ENCODE measurements at places on chromosomes 12 and 14. TPM values are rescaled to one million over a fixed set of nuclear protein-coding genes. Genes with fewer than 3 reads are reported as not detected.

The TAS2R19 gene
- 2.1 TPM for total RNA-seq

The HOXC6 gene
- total RNA-seq: not detected

The FAM90A1 gene
- total RNA-seq: 1.3 TPM

The TMEM253 gene
- 0.35 TPM for total RNA-seq

The CLEC9A gene
- not detected for total RNA-seq

DNA sequence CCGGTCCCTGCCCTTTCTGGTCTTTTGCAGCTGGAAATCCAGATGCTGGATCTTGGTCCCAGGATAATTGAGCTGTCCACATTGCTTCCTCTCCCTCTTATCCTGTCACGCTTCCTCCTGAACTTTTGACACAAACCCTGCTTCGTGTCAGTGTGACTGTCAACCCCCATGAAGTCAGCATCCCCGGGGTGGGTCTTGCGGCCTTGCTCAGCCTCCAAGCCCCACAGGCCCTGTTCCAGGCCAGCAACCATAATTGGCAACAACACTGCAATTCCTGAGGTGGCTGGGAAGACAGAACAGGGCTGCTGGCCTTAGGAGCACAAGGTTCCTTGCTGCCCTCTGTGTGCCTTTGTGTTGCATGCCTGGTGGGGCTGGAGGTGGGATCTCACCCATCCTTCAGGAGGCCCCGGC lies 74.9 kb downstream of the NTF3 start:
- H3K4me3 ChIP-seq: no peak overlapping the region
- no peak overlapping the region for H3K27ac ChIP-seq
- peaks cover 5% of the 10 kb centered on the region for H3K4me1 ChIP-seq
- no peaks in the 10 kb centered on the region for H3K36me3 ChIP-seq
- DNase-seq: no peak

DNA sequence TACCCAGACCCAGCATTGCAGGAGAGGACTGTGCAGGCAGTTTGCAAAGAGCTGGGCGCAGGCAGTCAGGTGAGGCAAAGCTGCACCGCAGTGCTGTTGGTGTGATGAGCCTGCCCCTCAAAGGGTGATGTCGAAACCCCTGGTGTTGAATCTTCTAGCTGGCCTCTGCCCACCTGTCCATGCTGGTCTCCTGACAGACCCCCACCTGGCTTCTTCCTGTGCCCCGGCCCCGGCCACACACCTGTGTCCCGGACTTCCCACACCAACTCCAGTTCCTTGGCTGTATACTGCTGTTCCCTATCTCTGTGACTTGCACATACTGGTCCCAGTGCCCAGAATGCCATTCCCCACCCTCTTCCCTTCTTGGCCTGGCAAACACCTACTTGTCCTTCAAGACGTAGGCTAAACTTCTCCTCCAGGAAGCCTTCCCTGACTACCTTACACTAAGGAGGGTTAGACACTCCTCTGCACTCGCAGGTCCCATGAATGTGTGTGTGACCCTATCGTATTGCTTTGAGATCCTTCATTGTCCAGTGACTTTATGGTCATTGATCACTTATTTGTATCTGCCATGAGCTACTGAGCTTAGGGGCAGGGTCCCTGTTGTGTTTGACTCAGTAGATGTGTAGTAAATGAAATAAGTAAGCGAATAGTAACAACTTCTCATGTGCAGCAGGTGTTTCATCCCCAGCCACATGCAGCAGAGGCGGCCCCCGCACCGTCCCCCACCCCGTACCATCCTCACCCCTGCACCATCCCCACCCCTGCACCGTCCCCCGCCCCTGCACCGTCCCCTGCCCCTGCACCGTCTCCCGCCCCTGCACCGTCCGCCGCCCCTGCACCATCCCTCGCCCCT lies 37.4 kb downstream of the ESRRB start:
- H3K36me3 ChIP-seq: no peaks in the 10 kb centered on the region
- no peak for DNase-seq
- H3K27me3 ChIP-seq: peaks cover 44% of the 10 kb centered on the region
- peaks cover 4% of the 10 kb centered on the region for H3K4me1 ChIP-seq

DNA sequence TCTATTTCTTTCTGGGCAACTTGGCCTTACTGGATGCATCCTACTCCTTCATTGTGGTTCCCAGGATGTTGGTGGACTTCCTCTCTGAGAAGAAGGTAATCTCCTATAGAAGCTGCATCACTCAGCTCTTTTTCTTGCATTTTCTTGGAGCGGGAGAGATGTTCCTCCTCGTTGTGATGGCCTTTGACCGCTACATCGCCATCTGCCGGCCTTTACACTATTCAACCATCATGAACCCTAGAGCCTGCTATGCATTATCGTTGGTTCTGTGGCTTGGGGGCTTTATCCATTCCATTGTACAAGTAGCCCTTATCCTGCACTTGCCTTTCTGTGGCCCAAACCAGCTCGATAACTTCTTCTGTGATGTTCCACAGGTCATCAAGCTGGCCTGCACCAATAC lies 5.3 kb downstream of the OR4N5 start:
- no peaks in the 10 kb centered on the region for H3K27me3 ChIP-seq
- H3K36me3 ChIP-seq: no peaks in the 10 kb centered on the region
- no peaks in the 10 kb centered on the region for H3K4me1 ChIP-seq
- H3K4me3 ChIP-seq: no peak overlapping the region

- no peak overlapping the region for H3K27ac ChIP-seq
- H3K36me3 ChIP-seq: peaks cover 14% of the 10 kb centered on the region
- no peak overlapping the region for H3K4me3 ChIP-seq
- H3K27me3 ChIP-seq: no peaks in the 10 kb centered on the region
- H3K4me1 ChIP-seq: peaks cover 50% of the 10 kb centered on the region
These were observed 22.4 kb downstream of the FAM181A start for GRCh38 chr14:93949511-93950075.
